ENCODE measurements at places on chromosomes 16 and 17.
A peak's percentile ranks its signal among the peaks of the same experiment; 100 is the strongest.

DNA sequence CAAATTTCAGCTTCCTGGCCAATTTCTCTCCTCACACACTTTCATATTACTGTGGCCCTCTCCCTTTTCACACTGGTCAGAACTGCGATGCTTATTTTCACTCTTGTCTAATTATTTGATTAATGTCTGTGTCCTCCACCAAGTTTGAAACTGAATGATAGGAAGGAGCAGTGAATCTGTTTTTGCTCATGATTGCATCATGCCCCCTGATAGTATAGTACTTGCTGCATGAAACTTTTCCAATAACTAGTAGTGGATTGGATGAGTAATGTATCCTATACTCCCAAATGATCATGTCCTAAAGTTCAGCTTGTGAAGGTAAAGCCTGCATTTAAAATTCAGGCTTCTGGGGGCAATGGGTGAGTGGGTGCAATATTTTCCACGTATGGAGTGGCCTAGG, 121.2 kb downstream of the ASIC2 start:
- no peak for DNase-seq

GRCh38 chr16:6571044-6571443, 761.6 kb upstream of the RBFOX1 start:
- no peak for DNase-seq

DNA sequence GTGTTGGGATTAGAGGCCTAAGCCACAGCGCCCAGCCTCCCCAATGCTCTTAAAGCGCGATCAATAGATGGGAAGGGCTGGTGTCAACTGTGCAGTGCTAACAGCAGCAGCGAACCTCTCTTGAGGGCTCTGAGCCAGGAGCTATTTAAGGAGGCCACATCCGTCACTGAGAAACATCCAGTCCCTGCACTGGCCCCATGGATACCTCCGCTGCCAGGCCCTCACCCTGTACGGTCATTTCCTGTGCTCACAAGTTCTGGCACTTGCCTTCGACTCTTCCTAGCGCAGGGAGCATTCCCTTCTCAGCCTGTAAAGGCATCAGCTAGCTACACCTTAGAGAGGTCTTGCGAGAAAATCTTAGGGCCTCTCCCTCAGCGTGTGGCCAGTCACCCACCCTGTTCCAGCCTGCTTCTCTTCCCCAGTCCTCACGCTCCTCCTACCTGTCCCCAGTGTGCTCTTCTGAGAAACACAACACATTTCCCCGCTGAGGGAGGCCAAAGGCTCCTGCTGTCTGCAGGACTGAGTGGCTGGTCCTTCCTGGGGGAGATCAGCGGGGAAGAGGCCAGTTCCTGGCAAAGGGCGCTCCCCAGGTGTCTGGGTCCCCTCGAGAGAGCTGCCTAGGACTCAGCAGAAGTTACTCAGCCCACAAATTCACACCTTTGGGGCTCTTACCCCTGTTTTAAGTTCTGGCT, 28.6 kb downstream of the GTF3C1 start:
- DNase-seq = no peak

GRCh38 chr16:23031508-23032098, 117.6 kb downstream of the USP31 start:
- DNase-seq = no peak

DNA sequence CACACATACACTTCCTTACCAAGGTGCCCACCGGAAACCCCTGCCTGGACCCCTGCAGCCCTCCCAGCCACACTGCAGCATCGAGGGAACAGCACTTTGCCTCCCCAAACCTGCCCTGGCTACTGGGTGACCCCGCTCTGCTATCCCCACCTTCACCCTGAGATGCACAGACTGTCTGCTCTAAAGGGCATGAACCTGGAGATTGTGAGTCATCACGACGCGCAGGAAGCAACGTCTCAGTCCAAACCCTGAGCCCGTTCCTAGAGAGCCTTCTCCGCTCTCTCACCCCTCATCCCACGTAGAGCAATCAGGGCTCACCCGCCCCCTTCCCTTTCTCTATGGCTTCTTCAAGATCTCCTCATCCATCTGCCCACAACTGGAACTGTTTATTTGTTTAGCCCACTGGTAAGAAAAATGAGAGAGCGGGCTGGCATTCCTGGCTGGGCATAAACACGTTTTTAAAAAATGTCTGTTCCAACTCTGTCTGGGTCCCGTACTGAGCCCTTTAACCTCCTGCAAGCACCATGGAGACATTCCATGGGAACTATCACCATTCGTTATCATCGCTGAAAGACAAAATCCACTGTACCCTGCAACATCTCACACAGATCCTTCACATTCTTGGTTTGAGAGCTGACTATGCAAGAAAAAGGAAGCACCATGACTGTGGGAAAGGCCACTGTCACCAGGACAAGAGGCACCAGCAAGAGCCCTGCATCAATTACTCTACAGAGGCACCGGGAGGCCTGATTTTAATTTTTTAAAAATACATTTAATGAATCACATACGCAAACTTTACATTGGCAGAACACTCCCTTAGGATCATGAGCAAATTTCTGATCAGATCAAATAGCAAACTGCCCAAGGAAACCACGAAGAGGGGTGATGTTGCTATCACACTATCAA, 28.2 kb downstream of the ZFHX3 start:
- DNase-seq = no peak

DNA sequence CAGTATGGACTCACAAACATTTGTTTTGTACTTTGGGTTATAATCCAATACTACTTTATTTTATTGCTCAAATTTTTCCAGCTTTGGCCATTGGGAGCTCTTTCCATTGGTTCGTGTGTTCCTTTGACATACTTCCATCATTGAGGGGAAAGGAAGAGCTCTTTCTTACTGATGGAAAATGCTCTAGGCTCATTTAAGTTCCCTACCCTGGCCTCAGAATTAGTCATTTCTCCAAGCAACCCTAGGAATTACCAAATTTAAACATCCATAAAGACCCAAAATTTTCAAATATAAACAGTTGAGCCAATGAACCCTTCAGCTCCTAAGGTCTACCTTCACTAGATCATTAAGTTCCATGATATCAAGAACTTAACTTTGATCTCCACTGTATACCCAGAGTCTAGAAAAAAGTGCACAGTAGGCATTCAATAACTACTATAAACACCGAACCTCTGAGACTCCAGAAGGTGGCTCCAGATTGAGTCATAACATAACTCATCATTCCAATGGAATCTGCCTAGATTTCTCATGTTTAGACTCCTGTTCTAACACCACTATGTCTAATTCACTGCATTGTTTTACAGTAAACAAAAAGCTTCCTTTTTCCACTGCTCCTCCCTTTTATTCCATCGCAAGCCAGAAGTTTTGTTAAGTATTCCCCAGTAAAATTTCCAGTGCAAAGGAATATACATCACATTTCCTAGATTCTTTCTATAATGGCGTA, 39.0 kb downstream of the SMURF2 start:
- DNase-seq = no peak

DNA sequence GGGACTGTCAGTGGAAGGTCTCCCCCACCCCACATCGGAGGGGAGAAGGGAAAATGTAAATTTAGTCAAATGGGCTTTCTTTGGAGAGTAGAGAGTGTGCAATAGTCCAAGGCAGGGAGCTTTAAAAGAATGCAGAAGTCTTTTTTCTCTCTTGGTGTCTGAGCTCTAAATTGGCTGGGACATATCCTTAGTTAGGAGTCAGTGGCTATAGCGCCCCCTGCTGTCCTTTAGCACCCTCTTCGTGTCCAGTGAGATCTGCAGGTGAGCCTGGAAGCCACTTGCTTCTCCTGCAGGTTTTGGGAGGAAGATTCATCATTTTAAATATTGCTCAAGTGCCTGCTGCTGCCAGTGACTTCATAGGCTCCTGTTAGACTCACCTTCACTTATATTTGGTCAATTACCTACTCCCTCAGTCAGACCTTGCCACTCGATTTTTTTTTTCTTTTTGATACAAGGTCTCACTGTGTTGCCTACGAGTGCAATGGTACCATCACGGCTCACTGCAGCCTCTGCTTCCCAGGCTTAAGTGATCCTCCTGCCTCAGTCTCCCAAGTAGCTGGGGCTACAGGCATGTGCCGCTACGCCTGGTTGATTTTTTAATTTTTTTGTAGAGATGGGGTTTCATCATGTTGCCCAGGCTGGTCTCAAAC, 174.8 kb downstream of the PRKCB start:
- DNase-seq = no peak

DNA sequence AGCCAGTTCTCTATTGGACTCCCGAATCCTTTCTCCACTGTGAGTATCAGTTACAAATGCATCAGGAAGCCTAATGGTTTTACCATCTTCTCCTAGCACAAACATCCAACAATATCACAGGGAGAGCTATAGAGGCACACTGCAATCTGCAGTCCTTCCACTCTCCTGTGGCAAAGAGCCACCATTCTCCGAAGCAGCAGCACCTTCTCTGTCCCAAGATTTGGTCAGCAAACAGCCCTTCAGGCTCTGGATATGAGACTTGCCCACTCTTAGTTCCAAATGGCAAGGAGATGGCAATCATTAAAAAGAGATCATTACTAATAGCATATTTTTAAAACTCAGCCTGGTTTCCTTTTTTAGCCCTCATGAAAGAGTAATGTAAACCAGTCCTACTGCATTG, 223.4 kb downstream of the HS3ST3A1 start:
- no peak for DNase-seq

DNA sequence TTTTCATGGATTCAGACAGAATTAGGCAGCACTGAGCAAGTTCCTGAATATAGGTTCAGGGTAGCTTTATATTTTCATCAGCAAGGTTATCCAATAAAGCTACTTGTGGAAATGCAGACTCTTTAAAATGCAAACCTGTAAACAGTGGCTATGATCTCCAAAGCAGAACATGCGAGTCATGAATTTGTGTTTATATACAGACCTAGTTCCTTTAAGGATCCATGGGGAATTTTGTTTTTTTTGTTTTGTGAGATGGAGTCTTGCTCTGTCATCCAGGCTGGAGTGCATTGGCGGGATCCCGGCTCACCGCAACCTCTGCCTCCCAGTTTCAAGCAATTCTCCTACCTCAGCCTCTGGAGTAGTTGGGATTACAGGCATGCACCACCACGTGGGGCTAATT, 14.8 kb downstream of the CLEC16A start:
- DNase-seq = no peak

GRCh38 chr17:74990581-74991105, 3.2 kb downstream of the CDR2L start:
- DNase-seq = no peak

- no peak for DNase-seq
Measured at GRCh38 chr16:87931504-87931903, 4.8 kb downstream of the CA5A start.

GRCh38 chr17:29612404-29613280, 10.1 kb downstream of the CORO6 start:
- DNase-seq = no peak

- DNase-seq = peak; percentile 56
Measured at GRCh38 chr16:73036074-73036826, 11.7 kb downstream of the ZFHX3 start.

- DNase-seq = peak; percentile 53
Measured at GRCh38 chr17:29140051-29140621, 40.1 kb downstream of the MYO18A start.

DNA sequence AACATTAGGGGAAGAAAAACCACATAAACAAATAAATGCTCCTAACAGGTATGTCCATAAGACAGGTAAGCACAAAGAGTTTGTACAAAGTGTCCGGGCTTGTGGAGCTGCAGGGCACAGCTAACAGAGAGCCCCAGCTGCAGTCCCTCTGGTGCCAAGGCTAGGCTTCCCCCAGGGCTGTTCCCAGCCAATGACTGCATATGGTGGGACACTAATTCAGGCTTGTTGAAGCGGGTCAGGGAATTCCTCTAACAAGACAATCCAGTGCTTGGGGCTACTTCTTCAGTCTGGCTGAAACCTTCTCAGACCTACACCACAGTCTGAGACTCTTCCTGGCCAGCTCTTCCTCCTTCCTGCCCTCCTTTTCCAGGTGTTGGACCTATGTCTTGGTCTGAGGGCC, 51.7 kb upstream of the ALDH3A1 start:
- no peak for DNase-seq

- DNase-seq = no peak
Measured at GRCh38 chr17:80106176-80106575, 4.8 kb downstream of the GAA start.

DNA sequence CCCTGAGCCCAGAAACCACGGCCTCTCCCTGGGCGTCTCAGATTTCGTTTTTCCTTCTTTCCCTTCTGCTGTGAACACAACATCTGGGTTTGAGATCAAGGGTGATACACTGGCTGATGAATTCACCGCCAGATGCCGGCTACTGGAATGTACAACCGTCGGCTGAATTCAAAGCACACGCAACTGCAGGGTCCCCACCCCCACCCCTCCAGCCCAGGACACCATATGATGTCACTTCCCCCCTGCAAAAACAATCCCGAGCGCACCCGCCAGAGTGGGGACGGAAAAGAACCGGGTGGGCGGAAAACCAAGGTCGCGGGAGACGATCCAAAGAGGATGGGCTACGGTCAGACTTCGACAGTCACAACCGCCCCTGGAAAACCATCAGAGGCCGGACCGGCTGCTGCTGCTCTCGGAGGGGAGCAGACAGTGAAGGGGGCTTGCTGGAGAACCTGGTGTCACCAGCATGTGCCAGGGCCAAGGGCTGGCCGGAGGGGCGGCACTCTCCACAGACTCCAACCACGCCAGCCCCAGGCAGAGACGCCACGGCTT, 23.3 kb downstream of the CEP295NL start:
- no peak for DNase-seq

GRCh38 chr17:81129289-81129688, 36.0 kb upstream of the PVALEF start:
- no peak for DNase-seq

GRCh38 chr17:68867759-68868516, 87.3 kb downstream of the ABCA8 start:
- no peak for DNase-seq

DNA sequence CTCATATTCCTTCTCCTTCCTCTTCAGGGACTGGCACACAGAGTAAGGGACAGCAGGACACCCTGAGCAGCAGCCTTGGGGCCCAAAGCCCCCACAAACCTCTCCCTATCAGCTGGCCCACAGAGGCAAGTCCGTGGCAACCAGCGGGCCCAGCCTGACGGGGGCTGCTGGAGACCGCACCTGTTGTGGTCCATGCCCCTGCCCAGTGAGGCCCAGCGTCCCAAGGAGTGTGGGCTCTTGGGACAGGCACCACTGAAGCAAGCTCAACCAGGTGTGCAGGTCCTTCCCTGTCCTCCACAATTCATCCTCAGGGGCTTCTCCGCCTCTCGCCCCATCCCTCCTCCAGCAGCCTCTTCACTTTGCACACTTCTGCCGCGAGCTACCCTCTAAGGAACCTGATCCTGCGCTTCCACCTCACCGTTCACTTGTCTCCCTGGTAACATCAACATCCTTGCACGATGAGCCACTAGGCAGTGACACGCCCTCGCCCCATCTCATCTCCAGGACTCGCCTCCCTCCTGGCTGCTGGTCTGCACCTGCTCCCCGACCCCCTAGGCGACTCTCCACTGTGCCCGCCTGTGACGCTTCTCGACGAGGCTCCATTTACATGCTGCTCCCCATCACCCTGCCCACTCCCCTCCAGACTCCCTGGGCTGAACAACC, 12.7 kb downstream of the MNT start:
- DNase-seq = no peak
